ENCODE measurements at places on chromosomes 16 and 17.

DNA sequence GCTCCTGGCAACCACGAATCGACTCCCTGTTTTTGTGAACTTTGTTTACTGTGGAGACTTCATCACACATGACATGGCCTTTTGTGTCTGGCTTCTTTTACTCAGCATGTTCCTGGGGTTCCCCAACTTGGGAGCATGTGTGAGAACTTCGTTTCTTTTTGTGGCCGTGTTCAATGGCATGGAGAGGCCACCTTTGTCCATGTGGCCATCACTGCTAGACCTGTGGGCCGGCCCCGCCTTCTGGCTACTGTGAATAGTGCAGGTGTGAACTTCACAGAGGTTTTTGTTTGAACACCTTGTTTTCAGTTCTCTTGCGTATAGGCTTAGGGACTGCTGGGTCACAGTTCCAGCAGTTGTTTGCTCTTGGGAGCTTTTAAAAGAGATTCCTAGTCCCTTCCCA lies 5.7 kb upstream of the SLC38A8 start:
- no peak for DNase-seq

DNA sequence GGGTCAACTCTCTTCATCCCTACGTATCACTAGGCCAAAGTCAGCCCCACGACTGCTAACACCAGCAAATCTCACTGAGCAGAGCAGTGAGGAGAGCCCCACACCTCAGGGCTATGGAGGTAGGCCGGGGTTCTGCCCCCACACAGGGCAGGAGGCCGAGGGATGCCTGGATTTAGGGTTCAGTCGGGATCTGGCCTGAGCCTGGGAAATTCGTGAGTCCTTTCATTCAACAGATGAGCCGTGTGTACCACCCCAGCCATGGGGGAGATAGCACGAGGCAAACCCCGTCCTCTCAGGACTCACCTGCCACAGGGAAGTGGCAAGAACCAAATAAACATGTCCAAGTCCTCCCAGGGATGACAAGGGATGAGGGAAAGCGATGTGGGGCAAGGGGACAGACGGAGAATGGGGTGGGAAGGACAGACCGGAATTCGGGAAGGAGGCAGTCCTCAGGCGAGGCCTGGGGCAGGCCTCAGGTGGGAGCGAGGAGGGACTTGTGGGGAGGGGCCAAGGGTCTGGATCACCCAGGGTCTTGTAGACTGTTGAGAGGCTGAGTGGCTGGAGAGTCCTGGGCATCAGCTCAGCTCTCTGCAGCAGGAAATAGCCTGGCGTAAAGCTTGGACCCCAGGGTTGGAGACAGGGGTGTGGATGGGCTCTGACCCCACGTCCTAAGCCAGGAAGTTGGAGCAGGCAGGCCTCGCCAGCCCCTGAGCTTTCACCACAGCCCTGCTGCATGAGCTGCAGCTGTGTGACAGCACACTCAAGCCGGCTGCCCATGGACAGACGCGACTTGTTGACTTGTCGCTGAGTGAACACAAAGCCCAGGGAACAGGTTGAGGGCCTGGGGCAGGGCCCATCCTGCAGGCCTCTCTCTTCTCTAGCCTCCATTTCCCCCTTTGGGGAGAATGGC lies 7.9 kb upstream of the FAM83G start:
- DNase-seq, result no peak

- no peak for DNase-seq
These were observed 2.3 kb downstream of the BAIAP2 start for GRCh38 chr17:81037026-81037797.

GRCh38 chr17:72053449-72053848 lies 67.4 kb upstream of the SOX9 start:
- DNase-seq, result no peak

DNA sequence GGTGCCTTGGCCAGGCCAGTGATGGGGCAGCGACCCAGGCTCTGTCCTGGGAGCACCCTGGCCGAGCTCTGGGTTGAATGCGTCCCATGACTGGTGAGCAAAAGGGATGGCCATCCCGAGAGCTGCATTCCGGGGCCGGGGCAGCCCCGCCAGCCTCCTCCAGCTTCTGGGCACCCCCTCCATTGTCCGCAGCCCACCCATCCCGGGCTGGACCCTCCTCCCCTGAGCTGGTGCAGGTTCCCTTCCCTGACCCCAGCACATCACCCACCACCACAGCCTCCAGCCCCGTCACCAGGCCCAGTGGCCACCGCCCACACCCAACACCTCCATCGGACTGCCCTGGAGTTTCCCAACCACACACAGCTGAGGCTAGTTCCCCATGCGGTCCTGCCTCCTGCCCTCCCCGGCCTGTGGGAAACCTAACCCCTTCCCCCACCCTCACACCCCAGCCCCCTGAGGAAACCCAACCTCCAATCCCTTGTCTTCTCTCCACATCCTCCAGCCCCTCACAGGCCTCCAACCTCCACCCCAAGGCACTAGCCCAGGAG lies 16.2 kb upstream of the PVALEF start:
- DNase-seq, result no peak

GRCh38 chr17:18314059-18314730 lies 599 bp downstream of the TOP3A start:
- DNase-seq, result no peak

DNA sequence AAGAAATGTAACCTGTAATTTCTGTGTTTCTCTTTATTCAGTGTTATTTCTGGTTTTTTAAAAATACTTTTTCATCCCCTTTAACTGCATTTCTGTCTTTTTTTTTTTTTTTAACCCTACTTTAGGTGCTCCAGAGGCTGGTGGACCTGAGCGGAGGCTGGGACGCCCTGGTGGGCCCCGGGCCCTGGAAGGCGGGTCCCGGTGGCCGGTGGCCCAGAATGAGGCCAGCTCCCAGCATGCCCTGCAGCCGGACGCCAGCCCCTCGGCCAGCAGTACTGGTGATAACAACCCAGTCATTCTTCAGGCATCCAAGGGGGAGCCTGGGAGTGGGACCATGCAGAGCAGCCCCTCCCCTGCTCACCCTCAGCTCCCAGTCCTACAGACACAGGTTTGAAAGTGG lies 1.5 kb downstream of the SRCAP start:
- DNase-seq, result no peak

DNA sequence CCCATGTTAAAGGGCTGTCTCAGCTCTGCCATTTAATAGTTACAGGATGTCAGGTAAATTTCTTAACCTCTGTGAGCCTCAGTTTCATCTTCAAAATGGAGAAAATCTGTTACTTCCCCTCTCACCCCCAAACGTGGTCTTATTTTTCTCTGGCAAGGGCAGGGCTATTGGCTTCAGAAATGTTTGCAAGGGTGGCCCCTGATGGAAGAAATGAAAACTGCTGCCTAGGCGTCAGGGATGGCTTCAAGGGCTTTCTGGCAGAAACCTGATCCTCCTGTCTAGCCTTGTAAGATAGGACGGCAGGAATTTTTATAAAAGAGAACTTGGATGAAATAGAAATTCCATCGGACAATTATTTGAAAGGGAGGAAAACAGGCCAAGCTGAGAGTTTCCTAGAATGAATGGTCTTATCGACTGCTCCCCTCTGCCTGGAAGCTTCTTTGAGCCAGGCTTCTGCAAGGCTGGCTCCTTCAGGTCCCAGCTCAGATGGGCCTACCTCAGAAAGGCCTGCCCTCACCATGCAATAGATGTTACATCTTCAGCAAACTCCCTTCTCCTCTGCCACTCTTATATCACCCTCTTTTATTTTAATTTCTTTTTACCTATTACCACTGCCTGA lies 43.0 kb upstream of the TANGO6 start:
- no peak for DNase-seq

GRCh38 chr16:75556431-75556950 lies 439 bp upstream of the TMEM231 start:
- DNase-seq, result no peak

DNA sequence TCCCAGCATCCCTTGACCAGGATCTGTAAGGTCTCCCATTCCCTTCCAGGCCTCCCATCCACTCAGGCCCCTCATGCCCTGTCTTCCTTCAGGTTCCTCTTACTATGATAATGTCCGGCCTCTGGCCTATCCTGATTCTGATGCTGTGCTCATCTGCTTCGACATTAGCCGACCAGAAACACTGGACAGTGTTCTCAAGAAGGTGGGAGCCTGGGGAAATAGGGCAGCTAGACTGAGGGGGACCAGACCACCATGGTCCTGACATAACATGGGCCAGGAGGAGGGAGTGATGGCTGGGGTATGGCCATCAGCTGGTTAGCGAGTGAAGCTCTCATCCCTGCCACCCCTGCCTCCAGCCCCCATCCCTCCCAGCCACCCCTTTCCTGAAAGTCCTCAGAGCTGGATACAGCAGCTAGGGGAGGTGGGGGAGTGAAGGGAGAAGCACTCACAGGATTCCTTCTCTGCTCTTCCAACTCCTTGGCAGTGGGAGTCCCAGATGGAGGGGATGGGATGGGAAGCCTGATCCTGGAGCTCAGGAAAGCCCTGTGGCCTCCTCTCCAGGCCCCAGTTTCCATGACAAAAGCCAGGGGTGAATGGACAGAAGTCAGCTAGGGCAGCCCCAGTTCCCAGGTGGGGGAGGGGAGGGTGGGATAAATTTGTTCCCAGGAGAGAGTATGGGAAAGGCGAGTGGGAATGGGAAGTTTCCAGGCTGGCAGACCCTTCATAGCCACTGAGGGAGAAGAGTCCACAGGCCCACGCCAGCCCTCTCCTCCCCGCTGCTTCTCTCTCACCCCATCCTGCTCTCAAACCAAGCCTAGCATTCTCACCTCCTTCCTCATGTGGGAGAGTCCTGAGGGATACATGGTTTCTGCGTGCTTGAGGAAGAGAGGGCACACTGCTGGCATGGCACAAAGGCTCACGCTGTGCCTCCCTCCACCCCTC lies 2.3 kb downstream of the RND2 start:
- no peak for DNase-seq

DNA sequence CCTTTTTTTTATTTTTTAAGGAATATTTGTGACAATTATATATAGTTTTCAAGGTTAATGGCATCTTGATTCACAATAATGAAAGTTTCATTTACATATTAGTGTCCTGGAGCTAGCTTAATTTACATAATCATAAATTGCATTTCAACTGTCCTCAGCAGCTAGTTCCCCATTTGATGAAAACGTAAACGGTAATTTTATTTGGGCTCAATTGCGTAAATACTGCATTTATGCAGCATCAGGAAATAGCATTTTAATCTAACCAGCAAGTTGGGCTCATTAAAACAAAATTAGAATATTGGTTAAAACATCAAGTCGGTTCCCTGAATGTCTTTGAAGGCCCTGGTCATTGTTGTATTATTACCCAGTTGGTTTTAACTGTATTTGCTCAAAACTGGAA lies 136.8 kb upstream of the CDH5 start:
- no peak for DNase-seq

- no peak for DNase-seq
These were observed 234.8 kb upstream of the RPL38 start for GRCh38 chr17:73968680-73969079.

- DNase-seq, result no peak
These were observed at the start of gene SERPINF2 for GRCh38 chr17:1742371-1743087. TSS of gene SERPINF2 (plus strand) at chr17:1742871. CDS start at chr17:1744996, 2,125 bp downstream.

GRCh38 chr16:84712138-84712671 lies 12.4 kb downstream of the USP10 start:
- no peak for DNase-seq

DNA sequence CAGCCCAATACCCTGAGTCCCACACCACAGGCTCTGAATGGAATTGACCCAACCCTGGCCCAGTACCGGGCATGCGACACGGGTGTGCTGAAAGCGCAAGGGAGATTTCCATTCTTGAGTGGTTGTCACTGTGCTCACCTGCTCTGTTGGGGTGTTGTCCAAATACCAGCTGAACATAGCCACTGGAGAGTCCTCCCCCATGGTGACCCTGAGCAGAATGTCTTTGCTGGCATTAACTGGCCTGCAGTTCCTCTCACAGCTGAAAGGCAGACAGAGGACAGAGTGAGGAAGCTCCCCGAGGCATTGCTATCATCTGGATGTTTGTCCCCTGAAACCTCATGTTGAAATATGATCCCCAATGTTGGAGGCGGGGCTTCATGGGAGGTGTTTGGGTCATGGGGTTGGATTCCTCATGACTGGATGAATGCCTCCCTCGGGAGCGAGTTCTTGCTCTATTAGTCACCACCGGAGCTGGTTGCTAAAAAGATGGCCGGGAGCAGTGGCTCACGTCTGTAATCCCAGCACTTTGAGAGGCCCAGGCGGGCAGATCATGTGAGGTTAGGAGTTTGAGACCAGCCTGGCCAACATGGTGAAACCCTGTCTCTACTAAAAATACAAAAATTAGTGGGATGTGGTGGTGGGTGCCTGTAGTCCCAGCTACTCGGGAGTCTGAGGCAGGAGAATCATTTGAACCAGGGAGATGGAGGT lies 57.3 kb upstream of the BCO1 start:
- no peak for DNase-seq

DNA sequence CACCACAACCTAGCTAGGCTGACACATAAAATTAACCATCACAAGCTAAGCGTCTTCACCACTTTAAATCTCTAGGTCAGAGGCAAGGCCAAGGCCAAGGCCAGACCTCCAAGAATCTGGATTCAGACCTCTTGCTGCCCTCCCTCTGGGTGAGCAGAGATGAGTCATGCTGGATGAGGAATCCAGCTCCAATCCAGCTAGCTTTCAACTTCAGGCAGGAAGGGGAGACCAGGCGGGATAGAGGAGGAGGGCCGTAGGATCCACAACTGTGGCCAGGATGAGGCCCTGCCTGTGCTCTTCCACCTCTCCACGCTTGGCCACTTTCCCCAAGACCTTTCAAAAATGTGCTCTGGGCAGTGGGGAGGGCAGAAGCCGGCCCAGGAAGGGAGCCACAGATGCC lies 14.7 kb downstream of the LRRC75A start:
- no peak for DNase-seq

GRCh38 chr16:69169051-69169450 lies 17.9 kb upstream of the SNTB2 start:
- DNase-seq, result no peak

- DNase-seq, result no peak
These were observed 13.9 kb downstream of the GNGT2 start for GRCh38 chr17:49196520-49196919.

- DNase-seq, result no peak
These were observed 2.9 kb upstream of the KATNB1 start for GRCh38 chr16:57732714-57733113.

- no peak for DNase-seq
These were observed 58.3 kb downstream of the WIPI1 start for GRCh38 chr17:68398691-68399637.

GRCh38 chr17:7775051-7775450 lies 57.5 kb downstream of the DNAH2 start:
- no peak for DNase-seq

DNA sequence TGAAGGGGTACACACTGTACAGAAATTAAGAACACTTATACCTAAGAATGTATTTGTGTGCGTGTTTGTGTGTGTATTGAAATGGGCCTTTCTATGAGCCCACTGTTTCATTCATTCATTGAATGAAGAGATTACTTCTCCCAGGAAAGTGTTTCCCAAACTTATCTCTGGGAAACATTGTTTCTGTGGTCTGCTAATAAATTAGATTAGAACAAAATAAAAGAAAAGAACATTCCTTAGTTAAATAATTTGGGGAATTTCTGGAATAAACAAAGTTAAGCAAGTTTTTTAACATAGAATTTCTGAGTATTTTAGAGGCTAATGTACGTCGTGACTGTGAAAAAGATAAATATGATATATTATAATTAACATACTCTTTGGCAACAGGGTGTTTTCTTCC lies 402.4 kb upstream of the CDH11 start:
- DNase-seq, result no peak
